ENCODE measurements at places on chromosomes 16 and 17.

DNA sequence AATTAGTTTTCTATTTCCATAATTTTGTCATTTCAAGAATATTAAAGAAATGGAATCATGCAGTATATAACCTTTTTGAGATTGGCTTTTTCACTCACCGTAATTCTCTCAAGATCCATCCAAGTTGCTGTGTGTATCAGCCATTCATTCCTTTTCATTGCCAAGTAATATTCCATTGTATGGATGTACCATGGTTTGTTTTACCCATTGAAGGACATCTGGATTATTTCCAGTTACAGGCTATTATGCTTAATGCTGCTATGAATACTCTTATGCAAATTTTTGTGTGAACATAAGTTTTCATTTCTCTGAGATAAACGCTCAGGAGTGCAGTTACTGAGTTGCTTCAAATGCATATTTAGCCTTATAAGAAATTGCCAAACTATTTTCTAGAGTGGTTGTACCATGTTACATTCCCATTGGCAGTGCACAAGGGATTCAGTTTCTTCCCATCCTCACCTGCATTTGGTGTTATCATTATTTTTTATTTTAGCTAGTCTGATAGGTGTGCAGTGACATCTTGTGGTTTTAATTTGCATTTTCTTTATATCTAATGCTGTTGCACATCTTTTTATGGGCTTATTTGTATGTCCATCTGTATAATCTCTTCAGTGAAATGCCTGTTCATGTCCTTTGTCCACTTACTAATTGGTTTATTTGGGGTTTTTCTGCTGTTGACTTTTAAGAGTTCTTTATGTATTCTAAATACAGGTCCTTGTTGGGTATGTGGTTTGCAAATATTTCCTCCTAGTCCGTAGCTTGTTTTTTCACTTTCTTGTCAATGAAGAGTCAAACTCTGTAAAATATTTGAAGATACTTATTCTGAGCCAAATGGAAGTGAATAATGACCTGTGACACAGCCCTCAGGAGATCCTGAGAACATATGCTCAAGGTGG lies 32.7 kb downstream of the BMERB1 start:
- DNase-seq, result no peak

DNA sequence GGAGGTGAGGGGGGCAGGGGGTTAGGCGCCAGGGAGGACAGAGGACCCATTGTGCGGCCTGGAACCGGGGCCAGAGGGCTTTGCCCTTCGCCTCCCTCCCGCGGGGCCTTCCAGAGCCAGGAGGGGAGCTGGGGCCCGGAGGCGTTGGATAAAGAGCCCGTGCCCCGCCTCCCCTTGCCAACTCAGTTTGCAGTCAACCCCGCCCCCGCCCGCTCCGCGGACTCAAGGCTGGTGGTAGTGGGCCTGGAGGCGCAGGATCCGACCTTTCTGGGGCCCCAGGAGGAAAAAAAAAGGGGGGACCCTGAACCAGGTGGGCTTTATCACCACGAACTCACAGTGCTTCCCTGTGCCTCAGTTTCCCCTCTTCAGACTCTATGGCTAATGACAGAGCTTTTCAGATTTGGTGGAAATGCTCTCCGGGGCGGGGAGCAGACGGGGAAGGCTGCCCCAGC lies 2.0 kb upstream of the SPHK1 start:
- DNase-seq, result no peak

DNA sequence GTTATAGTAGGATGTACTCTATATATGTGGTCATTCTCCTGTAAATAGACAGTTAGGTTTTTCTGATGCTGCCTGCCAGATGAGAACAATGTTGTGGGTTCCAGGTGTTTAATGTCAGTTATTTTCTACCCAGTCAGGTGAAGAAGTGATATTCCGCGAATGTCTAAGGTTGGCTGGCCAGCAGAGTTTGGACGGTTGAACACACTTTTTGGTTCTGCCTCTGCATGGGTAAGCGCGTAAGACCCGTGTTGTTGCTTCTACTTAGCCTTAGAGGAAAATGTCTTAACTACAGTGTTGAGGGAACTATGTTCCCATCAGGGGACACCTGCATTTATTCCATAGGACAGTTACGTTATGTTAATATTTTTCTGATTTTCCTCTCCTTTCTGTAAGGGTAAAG lies 162.6 kb downstream of the MAP2K6 start:
- DNase-seq, result no peak

- DNase-seq, result no peak
These were observed 448.4 kb upstream of the CDH11 start for GRCh38 chr16:65570261-65570660.

DNA sequence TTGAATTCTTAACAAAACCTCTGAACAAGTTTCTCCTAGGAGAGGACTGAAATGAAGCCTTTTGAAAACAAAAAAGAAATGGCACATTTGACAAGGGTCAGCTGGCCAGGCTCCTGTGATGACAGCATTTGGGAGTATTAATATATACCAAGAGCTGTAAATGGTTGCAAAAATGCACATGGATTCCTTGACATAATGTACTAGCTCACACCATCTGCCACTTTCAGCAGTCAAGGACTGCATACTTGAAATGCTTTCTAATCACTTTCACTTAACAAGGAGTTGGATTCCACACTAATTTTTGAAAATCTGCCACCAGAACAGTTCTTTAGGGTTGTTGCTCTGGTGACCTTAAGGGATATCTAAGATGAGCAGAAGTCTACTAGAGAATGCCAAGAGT lies 236.7 kb upstream of the TOX3 start:
- DNase-seq, result no peak

Data from adrenal gland (tissue), 19 donors.